Stimulated activated CD4-positive, alpha-beta T cell treated with anti-CD3 and anti-CD28 coated beads, Interleukin-1b, Interleukin-23, amount 100 ng/mL, for 1 hour (primary cell): ENCODE measurements at places on chromosomes 4 and X.

DNA sequence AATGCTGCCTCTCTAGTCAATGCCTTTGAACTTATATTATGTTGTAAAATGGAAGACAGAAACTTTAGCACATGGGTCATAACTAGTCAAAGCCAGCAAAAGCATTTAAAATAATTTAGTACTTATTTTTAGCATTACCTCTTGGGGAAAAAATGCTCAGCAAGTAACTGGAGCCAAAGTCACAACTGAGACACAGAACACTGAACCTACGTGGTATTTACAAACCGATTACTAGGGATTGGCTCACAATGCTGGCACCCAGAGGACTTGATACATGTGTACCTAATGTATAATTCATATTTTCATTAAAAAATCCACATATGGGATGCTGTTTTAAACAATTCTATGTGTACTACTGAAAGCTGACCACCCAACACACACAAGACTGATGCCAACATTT is 38.4 kb downstream of the PHKA2 start:
- DNase-seq: no peak

DNA sequence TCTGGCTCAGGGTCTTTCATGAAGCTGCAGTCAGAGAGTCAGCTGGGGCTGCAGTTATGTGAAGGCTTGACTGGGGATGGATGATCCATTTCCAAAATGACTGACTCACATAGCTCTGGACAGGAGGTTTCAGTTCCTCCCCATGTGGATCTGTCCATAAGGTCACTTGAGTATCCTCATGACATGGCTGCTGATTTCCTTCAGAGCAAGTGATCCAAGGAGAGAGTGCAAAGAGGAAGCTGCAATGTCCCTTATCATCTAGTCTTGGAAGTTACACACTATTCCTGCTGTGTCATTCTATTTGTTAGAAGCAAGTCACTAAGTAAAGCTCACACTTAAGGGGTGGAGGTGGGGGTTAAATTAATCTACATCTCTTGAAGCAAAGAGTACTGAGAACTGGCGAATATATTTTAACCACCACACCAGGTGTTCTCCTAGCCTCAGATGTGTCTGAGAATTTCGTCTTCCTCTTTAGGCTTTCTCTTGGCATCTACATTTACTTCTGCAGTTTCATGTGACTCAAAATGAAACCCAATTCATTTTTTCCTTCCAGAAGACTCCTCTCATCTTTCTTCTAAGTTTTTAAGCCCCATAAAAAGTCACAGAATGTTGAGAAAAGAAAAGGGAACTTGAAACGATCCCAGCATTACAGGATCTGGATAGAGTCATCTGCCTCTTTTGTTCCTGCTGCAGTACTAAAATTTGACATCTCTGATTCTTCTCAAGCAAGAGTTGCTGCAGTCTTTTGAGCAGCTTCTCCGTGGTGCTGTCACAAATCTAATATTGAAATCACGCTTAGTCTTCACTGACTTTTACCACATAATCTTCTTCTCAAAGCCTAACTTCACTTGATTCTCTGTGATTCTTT is 3.8 kb upstream of the GRPR start:
- DNase-seq: no peak

DNA sequence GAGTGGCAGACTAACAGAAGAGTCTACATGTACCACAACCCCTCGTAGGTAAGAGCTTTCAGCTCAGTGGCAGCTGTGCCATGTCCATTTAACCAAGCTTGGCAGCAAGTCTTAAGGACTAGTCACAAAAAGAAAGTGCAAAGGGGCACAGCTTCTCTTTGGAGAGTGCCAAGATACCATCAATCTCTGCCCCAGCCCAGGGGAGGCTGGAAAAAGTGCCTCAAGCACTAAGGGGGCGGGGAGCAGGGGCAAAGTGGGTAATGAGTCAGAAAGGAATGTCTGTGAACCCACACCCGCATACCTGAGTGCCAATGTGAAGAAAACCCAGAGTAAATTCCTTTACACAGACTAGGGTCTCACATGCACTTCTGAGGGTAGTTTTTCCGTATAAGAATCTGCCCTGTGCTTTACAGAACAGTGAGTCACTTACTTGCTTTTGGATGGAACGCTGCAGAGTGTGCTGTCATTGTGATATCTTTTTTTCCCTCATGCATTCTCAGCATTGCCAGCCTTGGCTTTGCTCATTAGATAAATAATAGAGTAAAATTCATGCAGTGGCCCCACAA is 219.8 kb downstream of the ZNF674 start:
- peak; percentile 11 for DNase-seq

GRCh38 chr4:80077639-80078038 is 4.6 kb upstream of the ANTXR2 start:
- DNase-seq: no peak

DNA sequence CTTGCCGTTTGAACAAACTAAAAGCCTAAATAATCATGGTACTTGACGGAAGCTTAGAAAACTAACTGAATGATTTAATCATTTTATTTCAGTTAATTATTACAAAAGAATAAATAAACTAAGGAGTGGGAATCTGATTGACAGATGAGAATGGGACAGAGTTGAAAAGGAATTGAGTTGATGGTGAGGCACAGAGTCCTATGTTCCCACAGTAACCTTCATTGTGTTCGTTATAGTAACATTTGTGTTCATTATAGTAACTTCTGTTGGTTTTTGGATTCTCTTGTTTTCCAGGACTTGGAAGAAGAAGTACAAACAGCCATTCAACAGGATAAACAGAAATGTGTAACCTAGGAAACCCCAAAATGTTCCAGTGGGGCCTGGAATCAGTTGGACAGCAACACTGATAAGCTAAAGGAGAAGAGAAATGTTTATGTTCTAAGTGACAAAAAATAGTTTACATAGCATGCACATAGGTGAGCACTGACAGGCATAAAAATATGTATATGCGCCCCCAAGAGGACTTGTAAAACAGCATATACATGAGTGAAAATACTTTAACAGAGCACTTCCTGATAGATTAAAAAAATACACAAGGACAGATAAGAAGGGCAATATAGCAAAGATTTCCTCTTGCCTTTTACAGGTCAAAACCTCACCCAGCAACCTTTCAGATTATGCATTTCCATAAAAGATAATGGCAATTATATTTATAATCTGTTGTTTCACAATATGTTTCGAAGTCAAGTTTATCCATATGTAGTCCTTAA is 218.6 kb upstream of the HTR2C start:
- no peak for DNase-seq

DNA sequence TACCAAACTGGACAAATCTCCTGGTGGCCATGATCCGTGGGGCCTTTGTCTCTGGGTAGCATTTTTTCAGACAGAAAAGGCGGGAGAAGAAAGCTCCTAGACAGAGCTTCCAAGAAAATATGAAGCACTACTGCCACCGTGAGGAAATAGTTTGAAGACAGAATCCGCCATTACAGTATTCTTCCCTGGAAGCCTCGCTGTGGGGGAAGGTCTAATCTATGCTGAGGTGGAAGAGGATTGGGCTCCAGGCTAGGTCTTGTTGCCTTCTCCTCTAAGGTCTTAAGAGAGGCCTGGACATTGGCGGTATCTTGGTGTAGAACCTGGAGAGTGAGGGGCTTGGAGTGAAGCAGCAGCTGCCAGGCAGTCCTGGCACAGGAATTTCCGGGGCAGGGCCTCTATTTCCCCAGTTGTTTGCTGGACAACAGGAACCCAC is 218.9 kb downstream of the OR13H1 start:
- DNase-seq: no peak

DNA sequence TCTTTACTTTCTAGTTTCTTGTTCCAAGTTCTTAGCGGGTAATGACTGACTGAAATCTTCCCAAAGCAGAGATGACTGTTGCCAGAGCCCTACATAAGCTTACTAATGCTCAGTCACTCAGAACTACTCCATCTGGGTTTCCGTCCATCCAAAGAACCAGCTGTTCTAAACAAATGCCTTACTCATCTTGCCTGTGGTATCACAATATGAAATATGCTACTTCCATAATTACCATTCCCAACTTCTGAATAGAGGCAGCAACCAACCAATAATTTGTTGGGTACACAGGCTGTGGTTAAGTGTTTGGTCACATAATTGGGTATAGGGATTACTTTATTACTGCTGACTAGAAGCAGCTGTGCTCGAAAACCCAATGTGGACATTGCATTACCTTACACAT is 930.2 kb upstream of the DIAPH2 start:
- no peak for DNase-seq

- DNase-seq: no peak
Observed at GRCh38 chrX:115366535-115366934, 77.0 kb downstream of the LUZP4 start.

DNA sequence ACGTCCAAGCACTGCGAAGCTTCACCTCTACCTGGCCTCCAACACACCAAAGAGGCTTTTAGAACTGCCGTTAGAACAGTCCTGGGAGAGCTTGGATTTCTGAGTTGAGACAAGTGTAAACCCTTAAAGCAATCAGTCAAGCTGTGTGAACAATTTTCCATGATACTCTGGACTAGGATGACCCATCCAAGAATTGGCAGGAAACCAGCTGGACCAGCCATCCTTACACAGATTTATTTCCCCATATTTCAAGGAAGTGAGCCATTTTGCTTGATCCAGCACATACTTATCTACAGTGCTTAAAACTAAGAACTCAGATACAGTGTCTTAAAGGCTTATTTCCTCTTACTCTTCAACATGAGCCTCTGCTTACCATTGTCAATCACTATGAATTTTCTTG is 340.7 kb upstream of the HS3ST1 start:
- DNase-seq: no peak

DNA sequence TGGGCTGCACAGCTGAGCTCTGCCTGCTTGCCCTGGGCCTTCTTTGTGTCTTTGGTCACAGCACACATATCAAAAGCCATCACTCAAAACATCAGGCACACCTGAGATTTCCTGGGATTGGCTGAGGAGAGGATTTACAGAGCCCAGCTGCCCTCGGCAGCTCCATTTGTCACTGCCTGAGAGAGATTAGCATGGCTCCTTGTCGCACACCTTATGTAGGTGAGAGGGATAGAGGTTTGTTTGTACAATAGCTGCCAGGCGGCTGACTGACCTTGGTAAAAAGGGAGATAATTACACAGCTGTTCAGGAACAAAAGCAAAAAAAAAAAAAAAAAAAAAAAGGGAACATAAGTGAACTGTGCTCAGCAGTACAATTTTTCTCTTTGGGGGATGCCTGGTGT is 63.2 kb downstream of the MGST2 start:
- no peak for DNase-seq

DNA sequence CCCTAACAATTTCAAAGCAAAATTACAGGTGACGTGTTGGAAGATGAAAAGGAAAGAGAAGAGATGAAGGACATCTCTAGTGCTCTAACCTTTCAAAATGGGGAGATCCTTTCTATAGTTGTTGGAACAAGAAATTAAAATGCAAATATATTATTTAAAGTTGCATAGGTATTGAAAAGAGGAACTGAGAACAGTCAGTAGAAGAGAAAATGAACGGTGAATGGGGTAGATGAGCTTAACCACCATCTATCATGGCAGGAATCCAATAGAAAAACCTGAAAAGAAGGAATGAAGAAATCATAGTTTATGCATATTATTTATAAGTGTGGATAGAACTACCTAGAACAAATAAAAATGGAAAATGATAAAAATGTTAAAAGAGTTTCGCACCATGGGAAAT is 42.0 kb downstream of the ANXA5 start:
- no peak for DNase-seq

DNA sequence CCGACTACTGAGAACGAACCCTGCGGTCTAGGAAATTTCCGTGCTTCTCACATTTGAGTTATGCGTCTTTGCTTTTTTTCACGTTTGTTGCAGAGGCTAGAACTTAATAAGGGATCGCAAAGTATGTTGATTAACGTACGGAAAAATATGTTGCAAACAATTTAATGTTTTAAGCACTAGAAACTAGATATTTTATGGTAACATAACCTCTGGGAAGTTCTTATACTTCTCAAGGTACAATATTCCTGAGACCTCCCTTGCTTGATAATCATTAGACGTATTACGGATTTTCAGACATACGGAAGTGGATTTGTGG is 639 bp upstream of the PRDM5 start:
- DNase-seq: no peak

DNA sequence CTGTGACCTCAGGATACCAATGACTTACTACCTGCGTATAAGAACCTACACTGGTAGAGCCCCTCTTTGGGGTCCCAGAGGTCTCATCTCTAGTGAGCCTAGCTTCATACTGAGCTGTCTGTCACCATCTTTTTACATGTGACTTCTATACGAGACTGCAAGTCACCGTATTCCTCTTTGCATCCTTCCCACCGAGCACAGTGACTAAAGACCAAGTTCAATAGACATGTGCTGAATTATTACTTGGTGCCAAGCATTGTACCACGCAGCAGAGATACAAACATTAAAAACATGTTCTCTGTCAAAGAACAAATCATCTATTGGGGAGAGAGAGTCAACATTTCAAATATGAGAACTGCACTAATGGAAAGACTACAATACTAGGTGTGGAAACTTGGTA is 16.4 kb downstream of the ARAP2 start:
- DNase-seq: no peak

DNA sequence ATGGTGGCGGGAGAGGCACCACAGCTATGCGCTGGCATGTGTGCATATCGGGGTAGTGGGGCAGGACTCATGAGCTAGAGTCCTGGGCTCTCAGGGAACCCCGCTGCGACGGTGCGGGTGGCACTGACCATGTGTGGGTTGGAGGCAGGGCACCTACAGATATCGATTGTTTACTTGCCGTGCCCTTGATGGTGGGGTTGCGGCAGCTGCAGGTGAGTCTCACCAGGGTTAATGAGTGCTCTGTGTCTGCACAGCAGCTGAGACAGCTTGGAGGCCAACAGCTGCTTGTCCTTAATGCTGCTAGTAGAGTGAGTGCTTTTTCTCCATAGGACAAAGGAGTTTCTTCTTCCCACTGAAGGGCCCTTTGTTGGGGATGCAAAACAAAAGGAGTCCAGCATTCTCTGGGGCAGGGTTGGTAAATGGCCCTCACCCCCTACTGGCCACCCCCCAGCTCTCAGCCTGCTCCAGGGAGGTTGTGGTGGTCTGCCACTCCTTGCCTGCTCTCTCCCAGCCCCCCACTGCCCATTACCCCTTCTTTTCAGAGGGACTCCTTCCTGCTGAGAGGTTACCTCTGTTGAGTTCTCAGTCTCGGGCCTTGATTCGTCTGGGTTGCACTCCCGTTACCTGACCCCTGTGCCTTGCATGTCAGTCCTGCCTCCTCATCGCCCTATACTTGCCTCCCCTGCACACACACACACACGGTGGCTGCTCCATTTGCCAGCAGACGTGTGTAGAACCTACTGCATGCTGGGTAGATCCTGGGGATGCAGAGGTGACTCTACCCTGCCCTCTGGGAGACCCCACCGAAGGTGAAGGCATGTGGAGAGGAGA is 52.8 kb downstream of the TBC1D14 start:
- no peak for DNase-seq

- DNase-seq: no peak
Observed at GRCh38 chr4:56477192-56477702, 9.8 kb downstream of the SRP72 start.

DNA sequence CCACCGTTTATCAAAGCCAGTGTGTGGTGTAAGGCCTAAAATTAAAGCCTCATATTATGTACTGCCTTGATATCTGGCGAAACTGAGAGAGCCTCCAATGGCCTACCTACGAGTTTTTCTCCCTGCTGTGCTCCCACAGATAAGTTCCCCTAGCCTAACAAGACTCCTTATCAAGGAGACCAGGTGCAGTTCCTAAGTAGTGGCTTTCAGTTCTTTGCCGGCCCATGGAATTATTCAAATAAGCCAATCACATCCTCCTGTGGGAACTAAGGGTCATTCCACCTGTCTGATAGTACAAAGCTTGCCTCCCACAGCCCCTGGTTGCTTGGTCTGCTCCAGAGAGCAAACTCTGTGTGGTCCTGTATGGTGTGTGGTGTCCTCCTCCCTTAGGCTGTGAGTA is 99.8 kb upstream of the TEX13C start:
- no peak for DNase-seq
